Stimulated activated CD4-positive, alpha-beta T cell treated with anti-CD3 and anti-CD28 coated beads, TNF-alpha, amount 100 ng/mL, for 48 hours (primary cell): ENCODE measurements at places on chromosomes 1 and 21.

DNA sequence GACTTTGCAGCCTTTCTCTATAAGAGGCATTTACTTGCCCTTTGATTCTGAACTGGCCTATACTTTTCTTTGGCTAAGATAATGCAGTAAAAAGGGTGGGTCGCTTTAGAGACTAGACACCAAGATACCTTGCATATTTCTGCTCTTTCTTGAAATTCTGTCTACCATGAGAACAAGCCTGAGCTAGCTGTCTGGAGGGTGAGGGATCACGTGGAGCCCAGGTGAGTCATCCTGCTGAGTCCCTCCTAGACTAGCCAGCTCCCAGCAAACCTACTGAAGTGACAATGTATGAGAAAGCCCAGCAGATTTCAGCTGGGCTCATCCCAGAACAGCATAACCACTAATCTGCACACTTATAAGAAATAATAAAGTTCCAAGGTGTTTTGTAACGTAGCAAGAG is 408.0 kb upstream of the KAZN start:
- DNase-seq: no peak

DNA sequence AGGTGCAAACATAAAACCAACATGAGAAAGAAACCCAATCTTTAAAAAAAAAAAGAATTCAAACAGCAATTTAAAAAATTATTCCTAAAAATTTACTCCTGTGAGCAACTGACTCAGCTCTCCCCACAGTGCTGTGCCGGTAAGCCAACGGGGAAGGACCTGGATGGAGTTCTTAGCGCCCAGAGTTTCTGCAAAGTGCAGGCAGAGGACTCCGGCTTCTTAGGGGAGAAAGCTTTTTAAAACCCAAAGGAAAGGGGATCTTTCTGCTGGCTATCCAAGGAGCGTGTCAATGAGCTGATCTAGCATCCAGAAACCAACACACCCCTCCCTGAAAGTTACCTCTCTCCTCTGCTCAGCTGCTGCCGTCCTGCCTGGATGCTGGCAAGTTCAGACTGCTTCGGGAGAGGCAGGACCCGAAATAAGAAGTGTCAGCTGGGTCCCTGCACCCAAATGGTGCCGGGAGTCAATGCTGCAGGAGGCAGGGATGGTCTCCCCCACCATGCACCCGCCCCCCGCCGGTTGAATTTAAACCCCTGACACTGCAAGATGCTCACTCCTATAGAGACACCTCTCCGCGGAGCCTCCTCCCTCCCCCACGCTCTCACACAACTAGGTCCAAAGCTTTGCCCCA is 32.2 kb upstream of the H6PD start:
- no peak for DNase-seq

GRCh38 chr1:157090196-157090647 is 9.4 kb downstream of the ETV3L start:
- DNase-seq: peak; percentile 87

- no peak for DNase-seq
These were observed 52.2 kb upstream of the ARTN start for GRCh38 chr1:43881415-43881814.

- no peak for DNase-seq
These were observed 14.8 kb downstream of the VPS13D start for GRCh38 chr1:12244585-12244984.

DNA sequence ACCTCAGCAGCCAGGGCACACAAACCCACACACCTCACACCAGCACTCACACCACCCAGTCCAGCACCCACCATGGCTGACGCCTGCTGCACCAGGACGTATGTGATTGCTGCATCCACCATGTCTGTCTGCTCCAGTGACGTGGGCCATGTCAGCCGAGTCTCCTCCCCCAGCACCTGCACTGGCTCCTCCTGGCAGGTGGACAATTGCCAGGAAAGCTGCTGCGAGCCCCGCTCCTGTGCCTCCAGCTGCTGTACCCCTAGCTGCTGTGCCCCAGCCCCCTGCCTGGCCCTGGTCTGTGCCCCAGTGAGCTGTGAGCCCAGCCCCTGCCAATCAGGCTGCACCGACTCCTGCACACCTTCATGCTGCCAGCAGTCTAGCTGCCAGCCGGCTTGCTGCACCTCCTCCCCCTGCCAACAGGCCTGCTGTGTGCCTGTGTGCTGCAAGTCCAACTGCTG is at the start of gene KRTAP10-8:
TSS of gene KRTAP10-8 (plus strand) at position 51 of the 458 bp plus-strand sequence. CDS start at position 73, 22 bp downstream.
- DNase-seq: no peak

DNA sequence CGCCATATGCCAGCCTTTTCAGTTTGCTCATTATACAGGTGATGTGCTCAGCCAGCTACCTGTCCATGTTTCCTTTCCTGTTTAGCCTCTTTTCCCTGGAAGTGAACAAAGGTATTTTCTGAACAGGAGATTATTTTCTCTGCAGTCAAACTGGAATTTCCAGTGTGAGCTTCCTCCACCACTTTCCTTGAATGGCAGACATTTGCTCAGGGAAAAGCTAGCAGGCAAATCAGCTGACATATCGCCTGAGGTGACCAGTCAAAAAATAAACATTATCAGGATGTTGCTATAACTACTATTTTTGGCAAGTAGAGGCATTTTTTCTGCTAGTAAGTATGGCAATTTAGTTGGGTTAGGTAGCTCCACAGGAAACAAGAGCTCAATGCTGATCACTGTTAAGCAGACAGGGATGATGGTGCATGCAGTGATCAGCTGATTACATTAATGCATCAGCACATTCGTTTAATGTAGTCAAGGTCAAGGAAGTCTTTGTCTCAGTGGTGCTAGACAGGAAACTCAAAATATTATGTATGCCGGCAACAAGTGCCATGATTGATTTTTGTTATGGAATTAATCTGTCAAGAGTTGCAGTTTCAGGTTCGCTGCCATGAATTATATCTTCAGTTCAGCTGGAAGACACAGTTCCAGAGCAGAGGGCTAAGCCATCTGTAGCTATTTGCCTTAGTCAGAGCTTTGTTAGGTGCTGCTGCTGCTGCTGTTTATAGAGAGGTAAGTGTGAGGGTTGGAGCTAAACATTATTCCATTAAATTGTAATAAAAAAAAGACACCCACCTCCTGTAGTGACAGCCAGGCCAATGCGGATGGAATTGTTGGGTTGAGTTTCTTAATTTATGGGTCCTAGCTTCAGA is 179.7 kb upstream of the ST6GALNAC5 start:
- no peak for DNase-seq

DNA sequence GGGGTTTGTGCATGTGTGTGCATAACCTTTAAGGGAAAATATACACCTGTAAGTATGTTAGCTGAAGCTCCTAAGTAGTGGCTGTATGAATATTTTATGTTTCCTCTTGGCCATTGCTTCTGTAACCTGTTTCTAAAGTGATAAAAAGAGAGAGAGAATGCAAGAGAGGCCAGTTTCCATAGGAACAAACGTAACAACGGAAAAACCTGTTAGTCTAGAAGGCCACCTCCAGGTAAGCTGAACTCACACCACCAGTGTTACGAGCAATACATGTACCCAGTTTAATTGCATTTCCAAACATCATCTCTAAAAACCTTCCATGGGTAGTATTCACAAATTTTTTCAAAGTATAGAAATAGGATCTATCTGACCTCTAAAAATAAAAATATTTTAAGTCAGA is 63.1 kb downstream of the PLPPR4 start:
- DNase-seq: no peak

DNA sequence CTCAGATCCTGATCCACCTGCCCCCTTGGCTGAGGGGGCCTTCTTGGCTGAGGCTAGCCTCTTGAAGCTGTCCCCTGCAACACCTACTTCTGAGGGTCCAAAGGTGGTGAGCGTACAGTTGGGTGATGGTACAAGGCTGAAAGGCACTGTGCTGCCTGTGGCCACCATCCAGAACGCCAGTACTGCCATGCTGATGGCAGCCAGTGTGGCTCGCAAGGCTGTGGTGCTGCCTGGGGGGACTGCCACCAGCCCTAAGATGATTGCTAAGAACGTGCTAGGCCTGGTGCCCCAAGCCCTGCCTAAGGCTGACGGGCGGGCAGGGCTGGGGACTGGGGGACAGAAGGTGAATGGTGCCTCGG is 5.2 kb downstream of the ZNF687 start:
- no peak for DNase-seq

DNA sequence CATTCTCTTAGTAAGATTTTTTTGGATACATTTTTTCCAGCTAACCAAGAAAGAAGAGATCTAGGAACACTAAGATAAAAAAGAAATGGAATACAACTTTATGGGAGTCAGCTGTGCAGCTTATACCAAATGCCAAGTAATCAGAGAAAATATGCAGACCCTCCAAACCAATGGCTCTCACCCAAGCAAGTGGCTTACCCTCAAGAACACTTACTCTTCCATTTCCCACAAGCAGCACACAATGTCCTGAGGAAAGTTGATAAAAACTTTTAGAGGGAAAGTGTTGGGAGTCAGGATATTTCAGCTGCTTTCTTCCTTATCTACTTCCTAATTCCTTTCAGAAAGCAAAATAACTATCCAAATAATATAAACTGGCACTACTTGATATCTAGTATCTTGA is 631.8 kb downstream of the RWDD3 start:
- DNase-seq: no peak

- DNase-seq: no peak
These were observed 70.7 kb downstream of the RYR2 start for GRCh38 chr1:237112663-237113062.

DNA sequence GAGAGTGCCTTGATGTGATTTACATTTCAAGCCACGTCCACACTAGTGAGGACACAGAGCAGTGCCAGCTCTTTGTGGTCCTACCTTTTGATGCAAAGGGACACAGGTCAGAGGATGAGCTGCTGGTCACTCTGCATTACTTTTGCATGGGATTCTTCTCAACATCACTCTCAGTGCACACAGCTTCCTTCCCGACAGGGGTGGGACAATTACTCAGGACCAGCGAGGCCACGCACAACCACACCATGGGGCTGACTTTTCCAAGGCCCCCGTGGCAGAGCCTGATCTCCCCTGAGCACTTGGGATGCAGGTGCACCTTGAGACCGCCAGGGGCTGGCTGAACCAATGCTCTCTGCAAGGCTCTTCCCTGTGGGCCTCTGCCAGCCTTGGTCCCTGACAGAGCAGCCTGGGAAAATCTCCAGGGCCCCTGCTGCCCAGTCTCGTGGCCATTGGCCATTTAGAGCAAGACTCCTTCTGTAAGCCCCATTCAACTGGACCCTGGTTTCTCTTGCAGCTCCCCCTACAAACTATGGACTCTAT is 13.2 kb upstream of the PRAMEF12 start:
- DNase-seq: no peak

DNA sequence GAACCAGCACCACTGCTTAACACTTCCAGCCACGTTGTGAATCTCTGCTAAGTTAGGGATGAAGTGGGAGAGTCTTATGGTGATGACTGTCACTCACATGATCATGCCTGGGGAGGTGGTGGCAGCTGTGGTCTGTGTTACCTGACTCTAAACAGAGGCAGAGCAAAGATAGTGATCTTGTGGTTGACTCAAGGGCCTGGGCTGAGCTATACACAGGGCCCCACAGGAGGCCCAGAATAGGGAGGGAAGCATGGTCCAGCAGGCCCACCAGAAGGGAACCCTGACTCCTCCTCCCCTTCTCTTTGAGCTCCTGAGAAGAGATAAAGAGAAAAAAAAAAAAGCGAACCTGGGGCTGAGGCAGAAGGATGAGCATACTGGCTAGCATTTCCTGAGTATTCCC is 55.0 kb downstream of the PLXNA2 start:
- no peak for DNase-seq

DNA sequence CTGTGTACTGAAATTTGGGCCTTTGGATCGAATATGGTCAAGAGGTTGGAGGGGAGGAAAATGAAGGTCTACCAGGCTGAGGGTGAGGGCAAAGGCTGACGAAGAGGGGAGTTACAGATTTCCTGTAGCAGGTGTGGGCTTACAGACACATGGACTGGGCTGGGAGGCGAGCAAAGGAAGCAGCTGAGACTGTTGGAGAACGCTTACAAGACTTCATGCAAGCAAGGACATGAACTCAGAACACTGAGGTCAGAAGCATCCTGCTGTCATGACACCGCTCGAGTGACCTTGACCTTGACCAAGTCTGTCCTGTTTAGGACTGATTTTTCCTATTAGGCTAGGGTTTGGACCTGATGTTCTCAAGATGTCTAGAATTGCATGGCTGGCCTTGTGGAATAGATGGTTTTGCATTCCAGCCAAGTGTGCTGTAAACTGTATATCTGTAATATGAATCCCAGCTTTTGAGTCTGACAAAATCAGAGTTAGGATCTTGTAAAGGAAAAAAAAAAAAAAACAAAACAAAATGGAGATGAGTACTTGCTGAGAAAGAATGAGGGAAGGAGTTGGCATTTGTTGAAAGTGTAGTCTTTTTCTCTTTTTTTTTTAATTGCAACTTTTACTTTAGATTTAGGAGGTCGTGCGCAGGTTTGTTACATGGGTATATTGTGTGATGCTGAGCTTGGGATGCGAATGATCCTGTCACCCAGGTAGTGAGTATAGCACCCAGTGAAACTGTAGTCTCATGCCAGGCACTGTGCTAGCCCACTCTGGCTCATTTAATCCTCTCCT is 5.8 kb downstream of the ELF3 start:
- no peak for DNase-seq

- DNase-seq: no peak
These were observed 21.9 kb upstream of the ERO1B start for GRCh38 chr1:236303675-236304074.

GRCh38 chr1:91031081-91031480 is 9.2 kb upstream of the ZNF644 start:
- no peak for DNase-seq
